NCI-H1436 treated with DMSO at 0.1 percent for 48 hours (cell line): ENCODE measurements at places on chromosomes 6 and 20.
A peak's percentile ranks its signal among the peaks of the same experiment; 100 is the strongest.

DNA sequence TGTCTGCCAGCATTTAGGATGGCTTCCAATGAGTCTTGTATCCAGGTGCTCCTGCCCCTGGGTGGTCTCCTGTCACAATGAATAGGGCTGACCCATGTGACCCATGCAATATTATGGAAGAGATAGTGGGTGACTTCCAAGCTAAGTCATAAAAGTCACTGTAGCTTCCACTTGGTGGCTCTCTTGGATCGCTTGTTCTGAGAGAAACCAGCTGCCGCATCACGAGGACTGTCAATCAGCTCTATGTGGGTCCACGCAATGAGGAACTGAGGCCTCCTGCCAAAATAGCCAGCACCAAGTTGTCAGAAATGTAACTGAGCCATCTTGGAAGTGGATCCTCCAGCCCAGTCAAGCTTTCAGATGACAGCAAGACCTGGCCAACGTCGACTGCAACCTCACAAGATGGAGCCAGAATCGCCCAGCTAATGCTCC, 14.9 kb upstream of the MATN4 start:
- no peak for DNase-seq

- DNase-seq, result peak; percentile 34
Observed at GRCh38 chr6:5670811-5671561, 335.7 kb downstream of the NRN1 start.

DNA sequence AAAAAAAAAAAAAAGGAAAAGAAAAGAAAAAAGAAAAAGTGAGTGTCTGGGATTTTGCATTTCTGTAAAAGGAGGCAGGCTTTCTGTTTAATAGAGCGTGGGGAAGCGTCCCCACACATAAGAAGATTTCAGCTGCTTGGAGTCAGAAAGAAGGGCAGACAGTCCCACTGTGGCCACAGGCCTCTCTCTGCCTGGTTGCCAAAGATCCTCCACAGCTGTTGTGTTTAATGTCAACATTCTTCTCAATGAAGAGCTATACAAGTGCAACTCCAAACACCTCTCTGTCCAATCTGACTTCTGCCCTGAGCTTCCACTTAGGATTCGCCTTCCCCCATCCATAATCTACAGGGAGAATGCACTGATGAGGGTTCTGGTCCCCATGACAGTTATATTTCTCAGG, 64.3 kb upstream of the MLN start:
- no peak for DNase-seq

GRCh38 chr20:24481173-24481572, 11.7 kb downstream of the SYNDIG1 start:
- no peak for DNase-seq

GRCh38 chr6:2695454-2696095, 55.1 kb downstream of the MYLK4 start:
- DNase-seq, result no peak
